ENCODE measurements at places on chromosomes 16 and 17. TPM values are rescaled to one million over a fixed set of nuclear protein-coding genes. Genes with fewer than 3 reads are reported as not detected.

Gene HNF1B
- not detected for total RNA-seq

Gene SRL
- total RNA-seq = not detected

Gene SLC38A7
- total RNA-seq = 12.2 TPM

Gene GFER
- 47.2 TPM for total RNA-seq

Gene HOXB9
- 1.4 TPM for total RNA-seq

Gene CIITA
- total RNA-seq = 2.4 TPM

GRCh38 chr16:57301126-57301817, 16.8 kb upstream of the PLLP start:
- no peak for DNase-seq

All from activated T-cell treated with anti-CD3 and anti-CD28 coated beads, Interleukin-2, amount 50 U/mL, for 4 hours (primary cell).